Calu3 (cell line): ENCODE measurements at places on chromosomes 1 and 21. TPM values are rescaled to one million over a fixed set of nuclear protein-coding genes. Genes with fewer than 3 reads are reported as not detected.

Gene AKT3
- total RNA-seq = 55.2 and 81.2 TPM in 2 replicates

Gene PCSK9
- 31.8 and 41.6 TPM in 2 replicates for total RNA-seq

Gene FCRL1
- total RNA-seq = not detected in 2 replicates

Gene CFHR3
- not detected in 2 replicates for total RNA-seq

Gene SLC44A5
- total RNA-seq = 5.0 and 5.8 TPM in 2 replicates

Gene CCDC185
- total RNA-seq = 0.17 TPM in 1 of 2 replicates, not detected in the other

Gene OPRD1
- total RNA-seq = 0.07 TPM in 1 of 2 replicates, not detected in the other

Gene RPE65
- total RNA-seq = not detected in 2 replicates

Gene GPR89B
- total RNA-seq = 22.1 and 24.0 TPM in 2 replicates

Gene ANGPTL1
- 0.35 and 0.59 TPM in 2 replicates for total RNA-seq

Gene ITSN1
- 27.8 and 30.6 TPM in 2 replicates for total RNA-seq

Gene PLA2G5
- total RNA-seq = not detected in 2 replicates

Gene PTCH2
- total RNA-seq = 0.76 and 0.78 TPM in 2 replicates

Gene KRTAP19-1
- total RNA-seq = not detected in 2 replicates

Gene PAPPA2
- total RNA-seq = 0.05 and 0.14 TPM in 2 replicates

Gene KIF26B
- total RNA-seq = 0.86 and 1.1 TPM in 2 replicates

Gene GNG12
- total RNA-seq = 72.2 and 85.6 TPM in 2 replicates

Gene DYNLT4
- 0.66 and 0.69 TPM in 2 replicates for total RNA-seq

Gene EDARADD
- 0.19 TPM in 1 of 2 replicates, not detected in the other for total RNA-seq

Gene LRRC53
- total RNA-seq = not detected in 2 replicates

Gene KRTAP19-3
- not detected in 2 replicates for total RNA-seq

Gene CCDC190
- total RNA-seq = not detected in 2 replicates

Gene TCEA3
- 1.5 and 2.7 TPM in 2 replicates for total RNA-seq

Gene MMEL1
- total RNA-seq = 5.6 and 10.9 TPM in 2 replicates

Gene LCE3C
- not detected in 2 replicates for total RNA-seq

Gene LCE1D
- not detected in 2 replicates for total RNA-seq

Gene SMIM1
- 2.7 and 4.2 TPM in 2 replicates for total RNA-seq

Gene IFNLR1
- 4.5 and 5.0 TPM in 2 replicates for total RNA-seq

Gene TMEM53
- total RNA-seq = 10.9 and 13.3 TPM in 2 replicates

Gene RNASEL
- 7.0 and 10.0 TPM in 2 replicates for total RNA-seq

Gene LCE2C
- not detected in 2 replicates for total RNA-seq

Gene LINGO4
- total RNA-seq = not detected in 2 replicates

Gene SELENBP1
- total RNA-seq = 7.8 and 9.8 TPM in 2 replicates

Gene RAB25
- total RNA-seq = 182 and 189 TPM in 2 replicates

Gene CSMD2
- total RNA-seq = not detected in 2 replicates
